Caki2 (cell line): ENCODE measurements at places on chromosomes 7 and 10. TPM values are rescaled to one million over a fixed set of nuclear protein-coding genes. Genes with fewer than 3 reads are reported as not detected.
A peak's percentile ranks its signal among the peaks of the same experiment; 100 is the strongest.

DNA sequence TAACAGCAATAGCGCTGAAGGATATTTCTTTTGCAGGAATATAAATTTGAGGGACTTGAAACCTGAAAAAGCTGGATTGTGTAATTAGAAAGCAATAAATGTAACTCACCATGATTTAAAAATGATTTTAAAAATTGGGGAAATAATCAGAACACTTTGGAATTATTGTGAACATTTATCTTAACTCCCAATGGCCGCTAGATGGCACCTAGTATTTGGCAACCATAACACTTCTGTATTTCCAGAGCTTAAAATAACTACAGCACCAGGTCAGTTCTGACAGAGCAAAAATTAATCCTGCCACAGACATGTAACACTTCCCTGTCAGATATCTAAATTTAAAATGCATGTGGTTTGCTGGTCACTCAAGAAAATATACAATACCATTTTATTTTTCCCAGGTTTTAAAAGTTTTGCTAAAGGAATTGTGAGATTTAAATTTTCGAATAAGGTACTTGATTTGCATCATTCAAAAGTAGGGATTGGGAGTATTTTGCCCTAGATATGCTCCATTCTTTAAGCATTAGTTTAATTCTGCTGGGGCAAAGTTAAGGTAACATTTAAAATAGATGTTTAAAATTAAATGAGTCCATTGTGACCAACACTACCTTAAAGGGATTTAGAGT lies 144.5 kb downstream of the PPP1R3A start:
- peak; percentile 9 for DNase-seq

GRCh38 chr7:149864023-149864422 lies 9.7 kb upstream of the ATP6V0E2 start:
- no peak for DNase-seq

- no peak for DNase-seq
Measured at GRCh38 chr10:123958241-123958640, 66.6 kb upstream of the CPXM2 start.

DNA sequence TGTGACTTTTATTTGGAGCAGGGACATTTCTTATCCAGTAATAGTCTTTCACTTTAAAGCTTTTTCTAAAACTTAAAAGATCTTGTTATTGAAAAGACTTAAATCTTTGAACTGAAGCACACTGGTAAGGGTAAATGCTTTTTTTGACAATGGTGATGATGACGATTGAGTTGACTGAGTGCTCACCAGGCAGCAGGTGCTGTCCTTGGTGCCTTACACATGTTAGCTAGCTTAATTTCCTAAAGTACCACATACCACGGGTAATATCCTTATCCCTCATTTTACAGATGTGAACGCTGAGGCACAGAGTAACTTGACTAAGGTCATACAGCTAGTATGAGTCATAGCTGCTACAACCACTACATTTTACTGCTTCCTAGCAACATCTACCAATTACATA lies 200.0 kb downstream of the XPNPEP1 start:
- DNase-seq = no peak

GRCh38 chr7:29080803-29081202 lies 65.5 kb downstream of the CPVL start:
- no peak for DNase-seq

GRCh38 chr10:15868006-15868405 lies 7.7 kb upstream of the MINDY3 start:
- no peak for DNase-seq

GRCh38 chr7:46558482-46559193 lies 637.6 kb upstream of the IGFBP3 start:
- DNase-seq = peak; percentile 91

DNA sequence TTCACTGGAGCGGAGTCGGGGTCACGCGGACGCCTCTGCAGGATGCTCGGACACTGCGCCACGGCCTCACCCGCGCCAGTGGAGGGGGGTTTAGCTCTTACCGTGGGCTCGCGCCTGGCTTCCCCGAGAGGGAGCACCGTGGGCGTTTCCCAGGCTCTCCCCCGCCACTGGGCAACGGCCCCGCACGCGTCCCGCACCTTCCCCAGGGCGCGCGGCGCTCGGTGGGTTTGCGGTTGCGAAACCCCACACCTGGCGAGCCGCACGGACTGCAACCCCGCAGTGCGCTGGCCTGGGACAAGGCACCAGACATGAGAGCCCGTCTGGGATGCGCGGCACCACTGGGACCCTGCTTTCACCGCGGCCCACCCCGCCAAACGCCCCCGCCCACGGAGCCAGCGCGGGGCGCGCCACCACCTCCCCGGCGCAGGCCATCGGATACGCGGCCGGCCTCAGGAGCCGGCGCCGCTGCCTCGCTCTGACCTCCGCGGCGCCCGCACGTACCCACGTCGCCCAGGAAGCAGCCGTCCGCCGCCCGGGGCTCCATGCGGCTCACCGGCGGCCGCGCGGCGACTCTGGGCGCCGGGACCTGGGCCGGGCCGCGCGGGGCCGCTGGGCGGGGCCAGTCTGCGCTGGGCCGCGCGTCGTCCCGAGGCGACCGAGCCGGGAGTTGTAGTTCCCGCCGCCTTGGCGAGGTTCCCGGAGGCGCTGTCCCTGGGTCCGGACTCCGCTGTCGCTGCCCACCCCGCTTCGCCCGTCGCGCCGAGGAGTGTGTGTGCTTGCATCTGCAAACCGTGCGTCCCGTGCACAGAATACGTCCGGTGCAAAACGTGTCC lies at the start of gene ASB13:
Gene ASB13 (minus strand): TSS at position 588 of the 833 bp plus-strand sequence. CDS start 44 bp downstream, at position 544.
- peak; percentile 54 for DNase-seq

SLC39A12 gene
- total RNA-seq = not detected in 2 replicates

- DNase-seq = no peak
Measured at GRCh38 chr10:120012131-120012400, 119.5 kb downstream of the SEC23IP start.

ACHE gene
- total RNA-seq = not detected in 2 replicates

DNA sequence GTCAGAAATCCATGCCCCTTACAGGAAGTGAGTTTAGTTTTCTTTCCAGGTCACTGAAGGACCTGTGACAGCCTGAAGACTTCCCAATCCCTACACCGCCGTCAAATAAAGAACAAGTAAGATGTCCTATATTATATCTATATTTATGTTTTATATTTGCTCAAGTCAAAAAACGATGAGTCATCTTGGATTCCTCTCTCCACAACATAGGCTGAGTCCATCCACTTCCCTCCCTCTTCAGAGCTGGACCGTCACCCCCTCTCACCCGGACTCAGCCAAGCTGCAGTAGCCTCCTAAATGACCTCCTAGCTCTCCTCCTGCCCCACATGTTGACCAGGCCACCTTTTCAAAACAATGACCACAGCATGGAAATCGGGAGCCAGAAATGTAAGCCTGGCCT lies 53.5 kb downstream of the GLI3 start:
- no peak for DNase-seq

DNA sequence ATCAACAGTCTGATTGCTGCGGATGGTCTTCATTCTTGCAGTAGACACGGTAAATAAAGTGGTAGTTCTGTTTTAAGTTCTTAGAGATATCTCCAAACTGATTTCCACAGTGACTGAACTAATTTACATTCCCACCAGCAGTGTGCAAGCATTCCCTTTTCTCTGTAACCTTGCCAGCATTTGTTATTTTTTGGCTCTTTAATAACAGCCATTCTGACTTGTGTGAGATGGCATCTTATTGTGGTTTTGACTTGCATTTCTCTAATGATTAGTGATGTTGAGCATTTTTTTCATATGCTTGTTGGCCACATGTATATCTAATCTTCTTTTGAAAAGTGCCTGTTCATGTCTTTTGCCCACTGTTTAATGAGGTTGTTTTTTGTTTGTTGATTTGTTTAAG lies 30.2 kb upstream of the CXCL12 start:
- DNase-seq = no peak

GRCh38 chr7:5631152-5631551 lies 150.3 kb downstream of the RNF216 start:
- DNase-seq = no peak

DLG5 gene
- 19.9 and 21.2 TPM in 2 replicates for total RNA-seq

DNA sequence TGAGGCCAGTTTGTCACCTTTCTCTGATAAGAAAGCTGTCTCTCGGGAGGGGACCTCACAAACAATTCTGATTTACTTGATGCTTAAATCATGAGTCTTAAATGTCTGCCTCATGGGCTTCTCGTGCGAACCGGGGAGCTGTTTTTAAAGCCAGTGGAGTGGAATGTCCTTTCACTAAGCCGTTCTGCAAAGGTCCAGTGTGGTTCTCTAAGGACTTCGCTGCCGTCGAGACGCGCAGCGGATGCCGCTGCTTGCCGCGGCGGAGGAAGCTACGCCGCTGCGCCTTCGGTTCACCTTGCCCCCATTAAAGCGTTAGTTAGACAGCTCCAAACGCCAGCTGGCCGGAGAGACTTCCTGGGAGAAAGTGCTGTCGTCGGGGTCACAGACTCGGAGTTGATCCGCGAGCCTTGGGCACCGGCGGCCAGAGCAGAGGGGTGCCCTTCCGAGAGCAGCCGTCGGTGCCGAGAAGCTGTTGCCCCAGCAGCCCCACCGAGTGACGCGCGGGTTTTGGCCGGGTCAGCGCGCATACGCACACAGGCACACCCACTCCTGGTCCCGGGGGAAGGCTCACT lies 1.3 kb upstream of the HMX3 start:
- no peak for DNase-seq

CPA2 gene
- not detected in 2 replicates for total RNA-seq

DNA sequence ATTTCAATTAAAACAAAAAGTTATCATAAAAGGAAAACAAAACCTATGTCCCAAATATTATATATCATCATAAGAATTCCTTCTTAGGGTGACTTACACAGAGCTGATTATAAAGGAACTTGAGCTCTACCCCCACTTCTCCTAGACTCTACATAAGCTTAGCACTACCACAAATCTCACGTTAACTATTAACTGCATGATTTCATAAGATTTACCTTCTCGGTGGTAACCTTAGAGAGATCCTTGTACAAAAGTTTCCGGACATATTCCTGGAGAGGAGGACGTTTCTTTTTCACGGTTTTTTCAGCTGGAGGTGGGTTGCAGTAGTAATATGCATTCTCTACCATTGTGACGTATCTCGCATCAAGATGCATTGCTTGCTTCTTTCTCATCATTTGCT lies 83.7 kb downstream of the UPF2 start:
- peak; percentile 18 for DNase-seq

DNA sequence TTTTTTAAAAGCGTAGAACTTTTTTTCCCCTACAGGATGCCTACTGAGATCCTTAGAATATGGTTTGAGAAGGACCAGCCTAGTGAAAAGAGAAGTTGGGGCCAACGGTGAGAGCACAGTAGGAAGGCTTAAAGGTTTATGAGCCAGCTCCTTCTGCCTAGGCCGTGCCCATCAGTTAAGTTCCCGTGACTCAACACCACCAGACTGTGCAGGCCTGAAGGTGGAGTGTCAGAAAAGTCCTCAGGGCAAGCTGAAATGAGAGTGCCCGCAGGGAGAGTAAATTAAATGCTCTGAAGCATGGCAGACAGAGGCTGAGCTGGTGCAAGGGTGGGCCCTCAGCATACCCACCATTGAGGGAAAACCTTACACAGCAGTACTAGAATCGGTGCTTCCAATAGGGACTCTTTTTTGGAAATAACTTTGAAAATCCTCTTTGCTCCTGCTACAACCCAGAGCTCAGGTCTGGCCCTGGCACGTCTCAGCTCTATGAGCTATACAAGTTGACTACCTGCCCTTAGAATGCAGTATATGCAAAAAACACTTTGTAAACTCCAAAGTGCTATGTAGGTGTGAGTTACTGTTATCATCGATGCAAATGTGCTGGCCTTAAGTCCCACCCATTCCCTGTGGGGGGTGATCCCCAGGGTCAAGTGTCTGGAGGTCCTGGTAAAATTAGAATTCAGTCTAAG lies 15.2 kb upstream of the C10orf67 start:
- DNase-seq = no peak

RBP3 gene
- not detected in 2 replicates for total RNA-seq

- DNase-seq = no peak
Measured at GRCh38 chr7:80935991-80936780, 17.3 kb upstream of the SEMA3C start.

DNA sequence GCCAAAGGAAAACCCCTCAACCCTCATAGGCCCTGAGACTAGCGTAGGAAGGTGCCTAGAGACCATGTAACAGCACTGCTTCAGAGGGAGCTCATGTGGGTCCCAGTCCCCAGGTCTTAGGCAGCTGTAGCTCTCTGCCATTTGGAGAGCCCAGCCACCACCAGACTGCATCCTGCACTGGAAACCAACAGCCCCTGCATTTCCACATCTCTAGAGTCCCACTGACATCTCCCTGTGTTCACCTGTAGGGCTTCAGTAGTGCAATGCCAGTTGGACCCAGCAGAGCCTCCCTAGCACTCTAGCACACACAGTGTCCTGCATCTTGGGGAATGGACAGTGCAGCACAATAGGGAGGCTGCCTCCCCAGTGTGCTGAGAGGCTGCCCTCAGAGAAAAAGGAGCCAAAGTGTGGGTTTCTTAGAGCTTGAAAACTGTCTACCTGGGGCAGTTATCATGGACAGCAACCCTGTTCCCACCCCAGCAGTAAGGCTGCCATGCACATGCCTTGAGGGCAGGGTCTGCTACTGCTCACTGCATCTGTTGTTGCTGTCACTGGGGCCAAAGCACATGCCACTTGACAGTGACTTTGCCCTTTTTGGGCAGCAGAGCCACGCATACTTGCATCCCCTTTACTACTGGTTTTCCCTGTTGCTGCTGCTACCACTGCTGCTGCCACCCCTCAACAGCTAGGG lies 46.7 kb upstream of the ANTXRL start:
- no peak for DNase-seq

DNA sequence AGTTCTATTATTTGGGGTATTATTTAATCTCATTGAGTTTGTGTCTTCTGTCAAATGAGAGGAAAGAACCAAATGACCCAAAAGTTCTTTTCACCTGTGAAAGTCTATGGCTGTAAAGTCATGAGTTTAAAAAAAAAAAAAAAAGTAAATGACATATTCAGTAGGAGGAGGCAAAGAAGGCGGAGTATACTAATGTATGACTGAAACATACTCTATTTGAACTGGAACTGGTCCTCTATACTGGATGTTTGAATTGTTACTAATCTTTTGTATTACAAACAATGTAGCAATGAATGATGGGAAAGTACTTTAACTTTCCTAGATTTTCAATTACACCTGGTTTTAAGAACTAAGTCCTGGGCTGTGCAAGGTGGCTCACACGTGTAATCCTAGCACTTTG lies 24.9 kb upstream of the GSAP start:
- no peak for DNase-seq

GRCh38 chr10:42899036-42899435 lies 116.4 kb downstream of the BMS1 start:
- no peak for DNase-seq

- DNase-seq = no peak
Measured at GRCh38 chr10:71043858-71044257, 155.5 kb upstream of the PCBD1 start.

DNA sequence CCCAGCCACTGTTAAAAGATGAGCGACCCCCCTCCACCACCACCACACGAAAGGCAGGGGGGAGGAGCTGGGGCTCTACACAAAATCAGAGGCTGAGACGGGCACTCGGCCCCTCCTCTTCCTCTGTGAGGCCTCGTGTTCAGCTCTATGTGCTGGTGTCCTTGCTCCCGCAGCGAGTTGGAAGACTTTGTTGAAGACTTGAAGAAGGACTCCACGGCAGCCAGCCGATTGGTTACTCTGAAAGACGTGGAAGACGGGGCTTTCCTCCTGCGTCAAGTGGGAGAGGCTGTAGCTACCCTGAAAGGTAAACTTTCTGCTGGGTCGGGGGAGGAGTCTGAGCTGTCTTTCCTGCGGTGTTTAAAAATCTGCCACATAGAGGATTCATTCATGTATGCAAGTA lies 203.7 kb downstream of the ARHGAP21 start:
- no peak for DNase-seq
